Breast epithelium (tissue), 4 donors: ENCODE measurements at places on chromosomes 11 and 22. TPM values are rescaled to one million over a fixed set of nuclear protein-coding genes. Genes with fewer than 3 reads are reported as not detected.

DNA sequence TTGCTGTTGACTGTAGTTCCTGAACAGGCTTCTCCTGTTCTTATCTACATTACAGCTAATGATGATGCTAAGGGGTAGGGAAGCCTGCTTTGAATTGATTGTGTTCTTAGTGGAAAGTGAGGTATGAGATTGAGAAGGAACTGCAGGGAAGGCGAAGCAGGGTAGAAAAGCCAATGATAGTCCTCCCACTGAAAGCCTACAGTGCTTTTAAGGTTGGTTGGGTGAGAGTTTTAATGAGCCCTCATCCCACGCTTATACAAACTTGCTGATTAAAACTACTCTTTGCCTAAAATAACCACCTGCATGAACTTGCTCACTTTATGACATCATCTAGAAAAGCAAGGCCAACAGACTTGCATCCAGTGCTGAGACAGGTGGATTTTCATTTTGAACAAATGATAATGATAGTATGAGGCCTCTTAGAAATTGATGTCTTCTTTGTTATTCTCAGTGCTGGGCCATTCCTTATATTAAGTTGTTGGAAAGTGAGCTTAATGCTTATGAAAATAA lies 632.4 kb upstream of the ANO5 start:
- no peak for DNase-seq
- no peak overlapping the region for H3K4me3 ChIP-seq
- no peak overlapping the region for H3K27ac ChIP-seq
- H3K27me3 ChIP-seq: no peaks in the 10 kb centered on the region

GRCh38 chr11:95625164-95625900 lies 164.2 kb downstream of the FAM76B start:
- H3K4me1 ChIP-seq: no peaks in the 10 kb centered on the region
- DNase-seq: no peak
- H3K36me3 ChIP-seq: no peaks in the 10 kb centered on the region

GRCh38 chr11:119673759-119674336 lies 55.2 kb downstream of the NECTIN1 start:
- H3K27ac ChIP-seq: peak overlapping the region; percentile 62
- DNase-seq: no peak
- no peaks in the 10 kb centered on the region for H3K36me3 ChIP-seq

DNA sequence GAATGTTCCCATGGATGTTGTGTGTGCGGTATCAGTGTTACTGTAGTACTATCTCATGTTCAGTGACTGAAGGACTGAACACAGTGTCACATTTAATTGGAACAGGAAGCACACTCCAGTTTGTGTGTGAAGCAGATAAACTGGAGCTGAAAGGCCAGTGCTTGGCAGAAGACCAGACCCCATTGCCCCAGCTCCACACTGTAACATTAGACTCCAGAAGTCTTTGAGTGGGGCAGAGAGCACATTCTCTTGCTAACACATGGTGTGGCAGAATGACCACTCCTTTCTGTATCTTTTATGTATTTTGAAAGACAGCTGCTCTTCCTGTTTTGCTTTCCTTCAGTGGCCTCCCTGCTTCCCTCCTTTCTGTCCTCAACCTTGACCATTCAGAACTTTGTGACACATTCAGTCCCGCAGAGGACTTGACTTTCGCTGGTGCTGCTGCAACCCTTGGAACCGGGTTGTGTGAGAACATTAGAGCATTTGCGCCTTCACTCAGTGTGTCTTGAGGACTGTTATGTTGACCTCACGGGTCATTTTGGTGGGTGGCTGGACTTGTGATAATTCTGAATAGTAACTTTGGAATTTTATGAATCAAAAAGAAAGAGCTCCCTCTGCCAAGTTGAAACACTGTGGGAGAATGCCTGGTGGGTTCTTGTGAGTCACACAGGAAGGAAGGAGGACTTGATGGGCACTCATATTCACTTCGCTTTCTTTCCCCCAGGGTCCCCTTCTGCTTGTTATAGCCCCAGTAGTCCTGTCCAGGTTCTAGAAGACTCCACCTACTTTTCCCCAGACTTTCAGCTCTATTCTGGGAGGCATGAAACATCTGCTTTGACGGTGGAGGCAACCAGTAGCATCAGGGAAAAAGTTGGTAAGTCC lies 26.4 kb downstream of the AMOTL1 start:
- no peak for DNase-seq
- H3K27ac ChIP-seq: peak overlapping the region; percentile 81
- H3K4me3 ChIP-seq: peak overlapping the region; percentile 33

- no peak overlapping the region for H3K4me3 ChIP-seq
- DNase-seq: no peak
- no peaks in the 10 kb centered on the region for H3K4me1 ChIP-seq
These were observed 8.8 kb downstream of the FOXR1 start for GRCh38 chr11:118980191-118980881.

The ELF5 gene
- total RNA-seq: 32.5 TPM

The PATE2 gene
- total RNA-seq: 0.32 TPM

The MS4A3 gene
- total RNA-seq: not detected
